ENCODE measurements at places on chromosomes 11 and 22. TPM values are rescaled to one million over a fixed set of nuclear protein-coding genes. Genes with fewer than 3 reads are reported as not detected.

The OR4C5 gene
- total RNA-seq = not detected

GRCh38 chr22:44718418-44718817 is 16.4 kb downstream of the PRR5 start:
- no peak overlapping the region for H3K4me3 ChIP-seq
- no peak overlapping the region for H3K27ac ChIP-seq
- no peaks in the 10 kb centered on the region for H3K27me3 ChIP-seq
- DNase-seq = no peak

- peaks cover 14% of the 10 kb centered on the region for H3K4me1 ChIP-seq
- no peak overlapping the region for H3K27ac ChIP-seq
- no peak for DNase-seq
- peaks cover 31% of the 10 kb centered on the region for H3K36me3 ChIP-seq
- no peaks in the 10 kb centered on the region for H3K27me3 ChIP-seq
- no peak overlapping the region for H3K4me3 ChIP-seq
Observed at GRCh38 chr11:36501236-36501635, 8.8 kb downstream of the TRAF6 start.

DNA sequence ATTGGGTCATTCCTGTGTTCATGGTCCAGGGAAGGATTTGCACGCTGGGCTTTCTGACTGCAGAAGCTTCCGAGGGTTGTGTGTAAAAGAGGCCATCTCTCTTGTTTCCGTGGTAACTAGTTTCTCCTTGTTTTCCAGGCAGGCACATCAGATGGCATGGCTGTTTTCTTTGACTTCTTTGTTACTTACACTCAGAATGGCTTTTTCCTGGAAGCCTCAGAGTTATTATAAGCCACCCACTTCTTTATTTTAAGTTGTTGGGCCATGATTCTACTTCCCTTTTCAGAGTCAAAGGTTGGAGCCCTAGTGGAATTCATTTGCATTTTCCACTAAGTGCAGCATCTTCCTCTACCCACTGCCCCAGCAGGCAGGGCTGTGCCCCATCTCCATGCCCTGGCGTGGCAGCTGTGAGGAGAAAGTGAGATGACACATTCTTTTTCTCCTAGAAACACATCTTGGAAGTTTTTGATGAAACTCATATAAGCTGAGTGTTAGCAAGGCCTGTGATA is 94.9 kb downstream of the PRR5L start:
- H3K27me3 ChIP-seq = no peaks in the 10 kb centered on the region
- DNase-seq = no peak

GRCh38 chr22:45627489-45628233 is 44.0 kb upstream of the ATXN10 start:
- H3K27ac ChIP-seq = peak overlapping the region; percentile 56
- no peaks in the 10 kb centered on the region for H3K36me3 ChIP-seq
- H3K27me3 ChIP-seq = no peaks in the 10 kb centered on the region

GRCh38 chr11:44224867-44225501 is 85.0 kb downstream of the ALX4 start:
- H3K27me3 ChIP-seq = no peaks in the 10 kb centered on the region
- no peak for DNase-seq
- H3K4me3 ChIP-seq = no peak overlapping the region
- no peaks in the 10 kb centered on the region for H3K36me3 ChIP-seq

GRCh38 chr22:39712751-39713525 is 142.4 kb downstream of the CACNA1I start:
- H3K4me1 ChIP-seq = peaks cover 16% of the 10 kb centered on the region
- H3K4me3 ChIP-seq = no peak overlapping the region
- DNase-seq = no peak

The NRXN2 gene
- not detected for total RNA-seq

The APOA4 gene
- total RNA-seq = 1.8 TPM

- DNase-seq = no peak
- no peak overlapping the region for H3K27ac ChIP-seq
- no peaks in the 10 kb centered on the region for H3K36me3 ChIP-seq
- no peak overlapping the region for H3K4me3 ChIP-seq
Observed at GRCh38 chr11:24324211-24324610, 172.6 kb upstream of the LUZP2 start.

DNA sequence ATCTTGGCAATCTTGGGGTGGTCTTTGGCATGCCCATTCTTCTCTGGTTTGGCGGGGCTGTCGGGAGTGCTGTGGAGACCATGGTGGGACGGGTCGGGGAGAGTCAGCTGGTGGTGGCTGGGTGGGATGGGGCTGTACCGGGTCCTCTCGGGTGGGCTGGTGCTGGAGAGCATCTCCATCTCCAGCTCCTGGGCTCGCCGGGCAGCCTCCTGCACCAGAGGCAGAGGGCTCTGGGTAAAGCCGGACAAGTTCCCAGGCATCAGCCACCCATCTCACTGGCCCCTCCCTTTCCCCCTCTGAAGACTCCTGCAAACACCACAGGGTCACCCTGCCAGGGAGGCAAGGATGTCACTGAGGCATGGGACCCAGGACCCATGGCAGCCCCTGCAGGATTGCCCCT is 25.1 kb downstream of the ANKK1 start:
- H3K4me3 ChIP-seq = no peak overlapping the region
- no peaks in the 10 kb centered on the region for H3K36me3 ChIP-seq
- no peaks in the 10 kb centered on the region for H3K4me1 ChIP-seq
- H3K27ac ChIP-seq = no peak overlapping the region
- H3K27me3 ChIP-seq = peaks cover 23% of the 10 kb centered on the region

The TALDO1 gene
- total RNA-seq = 336 TPM

DNA sequence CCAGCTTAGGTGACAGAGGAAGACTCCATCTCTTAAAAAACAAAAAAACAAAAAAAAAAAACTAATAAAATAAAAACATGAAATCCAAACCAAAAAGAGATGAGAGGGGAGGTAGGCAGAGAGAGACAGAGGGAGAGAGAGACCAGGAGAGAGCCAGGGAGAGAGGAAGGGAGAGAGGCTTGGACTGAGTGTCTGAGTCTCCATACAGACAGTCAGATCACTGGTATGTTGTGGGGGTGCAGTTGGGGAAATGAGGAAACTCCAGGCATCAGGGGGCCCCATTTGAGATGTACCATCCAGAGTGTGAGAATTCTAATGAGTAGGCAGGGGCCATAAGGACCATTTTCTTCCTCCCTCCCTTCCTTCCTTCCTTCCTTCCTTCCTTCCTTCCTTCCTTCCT is 53.1 kb upstream of the SEPTIN5 start:
- no peak overlapping the region for H3K27ac ChIP-seq
- no peak for DNase-seq
- peaks cover 28% of the 10 kb centered on the region for H3K27me3 ChIP-seq
- H3K36me3 ChIP-seq = no peaks in the 10 kb centered on the region
- H3K4me3 ChIP-seq = no peak overlapping the region

GRCh38 chr11:117315285-117316196 is 515 bp downstream of the BACE1 start:
- peak overlapping the region; percentile 88 for H3K4me3 ChIP-seq
- peaks cover 65% of the 10 kb centered on the region for H3K4me1 ChIP-seq
- no peak overlapping the region for H3K27ac ChIP-seq
- H3K27me3 ChIP-seq = no peaks in the 10 kb centered on the region

The BTG4 gene
- not detected for total RNA-seq

GRCh38 chr11:95084509-95084908 is 5.1 kb upstream of the ENDOD1 start:
- no peak for DNase-seq
- H3K27ac ChIP-seq = no peak overlapping the region
- H3K27me3 ChIP-seq = 0 out of 2 replicates have a peak, but pooled peaks cover 1% of the 10 kb centered on the region

The NRGN gene
- not detected for total RNA-seq

DNA sequence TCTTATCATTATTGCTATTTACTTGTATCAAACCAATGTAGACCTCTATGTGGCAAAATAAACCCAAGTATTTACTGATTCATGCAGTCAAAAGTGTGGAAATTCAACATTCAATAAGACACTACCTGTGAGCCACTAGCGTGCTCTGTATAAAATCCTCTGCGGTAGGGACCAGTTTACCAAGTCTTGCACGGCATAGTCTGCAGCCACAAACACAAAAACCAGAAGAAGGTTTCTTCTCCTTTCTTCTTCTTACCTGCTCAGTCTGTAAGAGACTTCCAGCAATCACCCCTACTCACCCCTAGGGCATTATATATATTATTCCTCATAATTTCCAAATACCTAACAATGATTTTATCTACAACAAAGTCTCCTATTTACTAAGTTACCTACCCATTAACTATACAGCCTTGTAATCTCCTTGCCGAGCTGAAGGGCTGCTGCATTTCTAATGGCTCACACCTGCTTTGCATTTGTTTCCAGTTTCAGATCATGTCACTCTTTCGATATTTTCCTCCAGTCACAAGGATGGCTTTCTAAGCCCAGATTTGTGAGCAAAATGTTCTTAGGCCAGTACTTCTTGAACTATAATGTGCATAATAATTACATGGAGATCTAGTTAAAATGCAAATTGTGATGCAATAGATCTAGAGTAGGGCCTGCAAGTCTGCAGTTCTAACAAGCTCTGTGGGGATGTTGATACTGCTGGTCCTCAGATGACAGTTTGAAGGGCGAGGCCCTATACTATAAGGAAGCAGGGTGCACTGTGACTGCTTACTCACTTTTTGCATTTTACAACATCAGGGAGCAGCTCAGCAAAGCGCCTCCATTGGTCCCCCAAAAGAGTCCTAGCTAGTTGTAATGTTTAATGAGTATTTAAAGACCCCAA is 191.9 kb upstream of the DDI1 start:
- H3K27ac ChIP-seq = no peak overlapping the region
- no peaks in the 10 kb centered on the region for H3K36me3 ChIP-seq
- H3K4me3 ChIP-seq = no peak overlapping the region
- H3K4me1 ChIP-seq = no peaks in the 10 kb centered on the region
- no peak for DNase-seq
- no peaks in the 10 kb centered on the region for H3K27me3 ChIP-seq

The BAIAP2L2 gene
- total RNA-seq = 4.4 TPM

The DPP3 gene
- 48.7 TPM for total RNA-seq

The APOBEC3G gene
- 2.7 TPM for total RNA-seq

- H3K36me3 ChIP-seq = no peaks in the 10 kb centered on the region
- no peak overlapping the region for H3K4me3 ChIP-seq
- DNase-seq = no peak
- H3K27me3 ChIP-seq = peaks cover 33% of the 10 kb centered on the region
Observed at GRCh38 chr11:115737875-115738274, 233.7 kb upstream of the CADM1 start.

- no peaks in the 10 kb centered on the region for H3K4me1 ChIP-seq
- no peak for DNase-seq
- no peak overlapping the region for H3K4me3 ChIP-seq
- H3K27me3 ChIP-seq = peaks cover 3% of the 10 kb centered on the region
- no peak overlapping the region for H3K27ac ChIP-seq
Observed at GRCh38 chr11:8314916-8315315, 51.2 kb upstream of the LMO1 start.

The OR51I1 gene
- total RNA-seq = not detected

The BBOX1 gene
- not detected for total RNA-seq

DNA sequence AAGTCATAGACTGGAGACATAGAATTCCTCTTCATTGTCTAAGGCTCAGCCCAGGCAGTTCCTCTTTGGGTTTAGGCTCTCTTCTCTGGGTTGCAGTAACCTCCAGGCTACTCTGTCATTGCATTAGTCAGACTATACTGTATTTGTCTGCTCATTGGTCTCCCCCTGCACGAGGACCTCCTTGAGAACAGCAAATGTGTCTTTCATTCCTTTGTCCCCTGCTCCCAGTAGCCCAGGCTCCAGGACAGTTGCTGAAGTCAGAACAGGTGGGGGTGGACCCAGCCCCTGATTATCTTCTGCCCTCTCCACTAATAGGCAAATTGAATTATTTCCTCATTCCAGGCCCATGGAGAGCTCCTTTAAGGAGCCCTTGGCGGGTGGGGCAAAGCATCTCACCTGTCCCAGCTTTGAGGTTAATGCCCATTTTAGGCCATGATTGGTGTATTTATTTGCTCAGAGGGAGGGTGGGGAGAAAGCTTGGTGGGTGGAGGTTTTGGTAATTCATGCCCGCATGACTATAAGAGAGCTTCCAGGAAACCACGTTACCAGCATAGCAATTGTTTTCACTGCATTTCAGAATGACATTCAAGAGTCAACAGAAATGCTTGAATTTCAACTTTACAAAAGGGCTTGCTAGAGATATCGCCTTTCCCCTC is 40.9 kb downstream of the NAV2 start:
- H3K36me3 ChIP-seq = no peaks in the 10 kb centered on the region
- H3K27me3 ChIP-seq = peaks cover 5% of the 10 kb centered on the region
- no peak overlapping the region for H3K27ac ChIP-seq
- H3K4me1 ChIP-seq = no peaks in the 10 kb centered on the region

The USP2 gene
- 7.2 TPM for total RNA-seq

GRCh38 chr22:38549101-38549894 is 20.7 kb downstream of the DMC1 start:
- no peaks in the 10 kb centered on the region for H3K36me3 ChIP-seq
- DNase-seq = no peak
- no peak overlapping the region for H3K27ac ChIP-seq
- H3K4me3 ChIP-seq = no peak overlapping the region
- no peaks in the 10 kb centered on the region for H3K4me1 ChIP-seq

- H3K4me3 ChIP-seq = no peak overlapping the region
- no peak for DNase-seq
- H3K36me3 ChIP-seq = no peaks in the 10 kb centered on the region
- H3K27me3 ChIP-seq = peaks cover 67% of the 10 kb centered on the region
Observed at GRCh38 chr22:49464037-49464436, 363.6 kb downstream of the BRD1 start.

The TMPRSS4 gene
- not detected for total RNA-seq

The MYRF gene
- 10.2 TPM for total RNA-seq

GRCh38 chr11:20315800-20316199 is 47.7 kb upstream of the HTATIP2 start:
- H3K27ac ChIP-seq = no peak overlapping the region
- H3K4me1 ChIP-seq = no peaks in the 10 kb centered on the region
- no peaks in the 10 kb centered on the region for H3K36me3 ChIP-seq

DNA sequence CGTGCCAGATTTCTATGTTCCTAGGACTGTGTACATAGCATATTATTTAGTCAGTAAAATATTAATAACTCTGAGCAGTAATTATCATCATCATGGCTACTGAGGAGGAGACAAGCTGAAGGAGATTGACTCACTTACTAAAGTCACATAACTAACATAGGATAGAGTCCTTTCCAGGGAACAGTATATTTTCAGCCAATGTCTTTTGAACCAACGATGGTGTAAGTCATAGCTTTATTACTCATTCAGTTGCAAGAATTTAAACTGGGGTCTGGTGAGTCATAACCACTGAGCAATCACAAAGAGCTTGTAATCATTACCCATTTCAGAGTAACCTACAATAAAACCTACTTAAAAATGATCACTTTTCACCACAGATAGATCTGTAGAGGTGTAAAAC is 1564.8 kb upstream of the TENM4 start:
- DNase-seq = no peak
- no peaks in the 10 kb centered on the region for H3K36me3 ChIP-seq
- no peaks in the 10 kb centered on the region for H3K27me3 ChIP-seq
- H3K4me1 ChIP-seq = no peaks in the 10 kb centered on the region

The SLC15A3 gene
- total RNA-seq = 0.77 TPM

The MTFP1 gene
- total RNA-seq = 40.3 TPM
